ENCODE measurements at places on chromosomes 1 and 21.

GRCh38 chr21:29330797-29331196 is 32.1 kb downstream of the BACH1 start:
- no peak for DNase-seq
- no peak overlapping the region for H3K4me3 ChIP-seq
- H3K27ac ChIP-seq = peak overlapping the region; percentile 58
- peaks cover 10% of the 10 kb centered on the region for H3K4me1 ChIP-seq
- H3K36me3 ChIP-seq = peaks cover 30% of the 10 kb centered on the region
- no peaks in the 10 kb centered on the region for H3K27me3 ChIP-seq

DNA sequence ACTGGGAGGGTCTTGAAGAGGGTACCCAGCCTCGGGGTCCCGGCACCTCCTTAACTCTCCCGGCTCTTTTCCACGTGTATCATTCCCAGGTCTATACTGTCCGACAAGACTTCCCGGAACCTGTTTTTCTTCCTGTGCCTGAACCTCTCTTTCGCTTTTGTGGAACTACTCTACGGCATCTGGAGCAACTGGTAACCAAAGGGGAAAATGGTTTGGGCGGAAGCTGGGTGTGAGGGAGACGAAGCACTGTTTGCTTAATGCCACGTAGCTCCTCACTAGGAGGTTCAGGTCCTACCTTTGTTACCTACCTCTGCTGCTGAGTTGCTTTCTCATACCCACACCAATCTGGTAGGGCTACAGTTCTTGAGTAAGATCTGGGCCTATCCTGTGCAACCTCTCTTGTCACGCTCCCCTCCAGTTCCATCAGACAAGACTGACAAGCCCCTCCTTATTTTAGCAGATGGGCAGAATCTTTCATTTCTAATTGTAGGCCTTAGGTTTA is 642 bp downstream of the SLC30A7 start:
- H3K36me3 ChIP-seq = peaks cover 5% of the 10 kb centered on the region
- H3K4me1 ChIP-seq = peaks cover 22% of the 10 kb centered on the region
- no peaks in the 10 kb centered on the region for H3K27me3 ChIP-seq
- peak overlapping the region; percentile 99 for H3K4me3 ChIP-seq

- peaks cover 15% of the 10 kb centered on the region for H3K4me1 ChIP-seq
- peaks cover 6% of the 10 kb centered on the region for H3K27me3 ChIP-seq
- H3K36me3 ChIP-seq = peaks cover 4% of the 10 kb centered on the region
- H3K4me3 ChIP-seq = no peak overlapping the region
- H3K27ac ChIP-seq = no peak overlapping the region
- DNase-seq = no peak
Observed at GRCh38 chr1:20178634-20179370, 7.1 kb upstream of the UBXN10 start.

DNA sequence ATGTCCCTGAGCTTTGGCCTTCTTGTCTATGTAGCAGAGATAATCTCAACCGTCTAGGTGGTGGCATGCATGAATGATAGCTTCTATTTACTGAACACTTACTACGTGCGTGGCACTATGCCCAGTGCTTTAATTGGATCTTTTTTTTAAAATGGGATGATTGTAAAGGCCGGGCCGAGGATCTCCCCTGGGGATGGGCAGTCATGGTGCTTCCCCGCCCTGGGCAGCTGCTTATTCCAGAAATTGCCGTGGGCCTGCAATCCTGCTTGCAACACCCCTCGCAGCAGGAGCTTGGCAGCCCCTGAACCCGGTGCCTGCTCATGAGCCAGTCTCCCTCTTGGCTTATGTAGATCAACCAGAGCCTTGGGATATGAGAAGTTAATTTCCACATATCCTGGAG is 360.7 kb downstream of the CAMTA1 start:
- H3K4me1 ChIP-seq = no peaks in the 10 kb centered on the region
- no peak for DNase-seq
- H3K4me3 ChIP-seq = no peak overlapping the region
- peaks cover 2% of the 10 kb centered on the region for H3K27me3 ChIP-seq
- H3K36me3 ChIP-seq = no peaks in the 10 kb centered on the region

Data from memory B cell (primary cell).